ENCODE measurements at places on chromosomes 5 and 9. TPM values are rescaled to one million over a fixed set of nuclear protein-coding genes. Genes with fewer than 3 reads are reported as not detected.

Gene TMC1
- total RNA-seq: not detected

Gene FSD1L
- 13.1 TPM for total RNA-seq

Gene PCDHA6
- total RNA-seq: 0.36 TPM

Gene IFNK
- not detected for total RNA-seq

Gene DRD1
- total RNA-seq: 0.34 TPM
